ENCODE measurements at places on chromosomes 6 and 20.

- peaks cover 3% of the 10 kb centered on the region for H3K36me3 ChIP-seq
- H3K4me1 ChIP-seq = peaks cover 25% of the 10 kb centered on the region
- peak overlapping the region; percentile 78 for H3K4me3 ChIP-seq
- DNase-seq = peak; percentile 33
Measured at GRCh38 chr6:107490566-107491137, 735 bp downstream of the SOBP start.

DNA sequence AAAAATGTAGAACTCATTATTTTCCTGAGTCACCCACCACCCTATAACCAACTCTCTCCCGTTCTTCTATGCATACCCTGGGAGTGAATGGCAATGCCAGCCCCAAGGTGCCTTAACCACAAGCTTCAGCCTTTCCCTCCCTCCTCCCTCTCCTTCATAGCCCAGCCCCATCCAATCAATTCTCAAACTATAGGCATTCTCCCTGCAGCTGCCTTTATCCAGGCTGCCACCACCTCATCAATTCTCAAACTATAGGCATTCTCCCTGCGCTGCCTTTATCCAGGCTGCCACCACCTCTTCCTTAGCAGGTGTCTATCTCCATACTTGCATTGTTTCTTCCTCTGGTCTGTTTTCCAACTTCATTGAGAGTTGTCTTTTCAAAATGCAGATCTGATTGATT is 77.1 kb downstream of the PLEKHG1 start:
- no peak overlapping the region for H3K4me3 ChIP-seq
- DNase-seq = no peak
- peaks cover 5% of the 10 kb centered on the region for H3K27me3 ChIP-seq

DNA sequence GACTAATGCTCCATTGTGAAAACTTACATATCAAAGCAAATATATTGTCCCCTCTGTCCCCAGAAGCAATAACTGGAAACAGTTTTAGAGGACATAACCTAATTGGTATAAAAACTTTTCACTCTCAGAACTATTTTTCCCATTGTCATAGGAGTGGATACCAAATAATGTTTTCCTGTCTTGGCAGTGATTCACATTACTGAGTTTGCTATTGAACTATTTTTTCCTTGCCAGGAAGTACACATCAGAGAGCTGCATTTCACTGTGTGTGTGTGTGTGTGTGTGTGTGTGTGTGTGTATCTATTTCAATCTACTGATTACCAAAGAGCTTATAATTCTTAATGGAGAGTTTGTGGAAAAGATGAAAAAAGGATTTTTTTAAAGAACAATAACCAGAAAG is 45.4 kb downstream of the AKAP12 start:
- no peak overlapping the region for H3K27ac ChIP-seq
- no peak overlapping the region for H3K4me3 ChIP-seq
- H3K36me3 ChIP-seq = no peaks in the 10 kb centered on the region
- H3K27me3 ChIP-seq = peaks cover 69% of the 10 kb centered on the region
- no peak for DNase-seq

- peaks cover 94% of the 10 kb centered on the region for H3K27me3 ChIP-seq
- H3K4me1 ChIP-seq = peaks cover 14% of the 10 kb centered on the region
- peak; percentile 59 for DNase-seq
- H3K4me3 ChIP-seq = peak within 1 kb of the TSS; percentile 89
- no peak within 1 kb of the TSS for H3K27ac ChIP-seq
Measured at GRCh38 chr20:3239026-3239866, at the start of gene SLC4A11. Gene SLC4A11 (minus strand): TSS chr20:3239190. CDS start chr20:3239137, 53 bp downstream.

- H3K27ac ChIP-seq = no peak overlapping the region
- peak; percentile 86 for DNase-seq
- peaks cover 60% of the 10 kb centered on the region for H3K27me3 ChIP-seq
- no peak overlapping the region for H3K4me3 ChIP-seq
Measured at GRCh38 chr20:2688041-2688591, 4.5 kb upstream of the EBF4 start.

DNA sequence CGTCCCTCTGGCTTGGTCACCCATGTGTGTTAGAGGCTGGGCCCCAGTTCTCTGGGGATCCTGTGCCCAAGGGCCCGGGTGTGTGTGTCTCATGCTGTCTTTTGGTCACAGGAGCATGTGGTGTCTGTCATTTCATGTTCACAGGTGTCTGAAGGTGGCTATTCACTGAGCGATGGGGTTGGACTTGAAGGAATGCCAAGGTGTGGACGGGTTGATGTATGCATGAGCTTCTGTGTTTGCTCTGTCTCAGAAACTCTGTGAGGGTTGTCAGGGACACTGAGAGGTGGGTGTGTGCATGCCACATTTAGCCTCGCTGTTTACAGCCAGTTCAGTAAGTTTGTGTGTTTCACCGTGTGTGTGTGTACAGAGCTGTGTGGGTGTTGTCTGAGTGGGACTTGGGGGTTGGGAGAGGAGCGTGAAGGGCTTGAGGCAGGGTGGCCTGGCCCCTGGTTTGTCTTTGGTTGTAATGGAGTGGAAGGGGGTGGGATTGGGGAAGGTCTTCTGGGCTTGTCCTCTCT is 1.2 kb downstream of the DDR1 start:
- no peak overlapping the region for H3K27ac ChIP-seq
- no peaks in the 10 kb centered on the region for H3K36me3 ChIP-seq
- peaks cover 31% of the 10 kb centered on the region for H3K4me1 ChIP-seq
- DNase-seq = no peak
- peaks cover 65% of the 10 kb centered on the region for H3K27me3 ChIP-seq

DNA sequence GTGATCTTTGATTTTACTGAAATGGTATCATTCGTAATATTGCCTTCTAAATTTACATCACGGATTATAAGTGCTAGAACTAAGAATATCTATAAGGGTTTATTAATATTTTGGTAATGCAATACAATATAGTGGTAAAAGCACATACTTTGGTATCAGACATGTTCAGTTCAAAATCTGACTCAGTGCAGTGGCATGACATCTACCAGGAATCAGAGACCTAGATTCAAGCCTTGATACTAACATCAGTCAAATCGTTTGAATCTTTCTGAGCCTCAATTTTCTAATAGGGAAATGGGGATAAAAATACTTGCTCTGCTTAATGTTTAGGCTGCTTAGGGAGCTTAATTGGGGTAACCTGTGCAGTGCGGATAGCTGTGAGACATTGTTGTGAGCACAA is 488.0 kb downstream of the BCKDHB start:
- H3K27me3 ChIP-seq = no peaks in the 10 kb centered on the region
- no peaks in the 10 kb centered on the region for H3K4me1 ChIP-seq
- no peaks in the 10 kb centered on the region for H3K36me3 ChIP-seq
- H3K4me3 ChIP-seq = no peak overlapping the region
- no peak for DNase-seq
- no peak overlapping the region for H3K27ac ChIP-seq

GRCh38 chr20:22623211-22623610 is 38.8 kb upstream of the FOXA2 start:
- DNase-seq = no peak
- H3K27me3 ChIP-seq = no peaks in the 10 kb centered on the region
- H3K4me1 ChIP-seq = no peaks in the 10 kb centered on the region
- no peaks in the 10 kb centered on the region for H3K36me3 ChIP-seq

- no peak for DNase-seq
- no peaks in the 10 kb centered on the region for H3K4me1 ChIP-seq
- no peak overlapping the region for H3K4me3 ChIP-seq
- H3K36me3 ChIP-seq = peaks cover 3% of the 10 kb centered on the region
- no peak overlapping the region for H3K27ac ChIP-seq
Measured at GRCh38 chr20:43789593-43789992, 62.8 kb upstream of the GTSF1L start.

GRCh38 chr6:52420668-52421358 is 671 bp downstream of the EFHC1 start:
- peaks cover 15% of the 10 kb centered on the region for H3K4me1 ChIP-seq
- no peak for DNase-seq
- no peak overlapping the region for H3K27ac ChIP-seq
- H3K4me3 ChIP-seq = no peak overlapping the region

- H3K4me1 ChIP-seq = no peaks in the 10 kb centered on the region
- DNase-seq = no peak
- peaks cover 19% of the 10 kb centered on the region for H3K27me3 ChIP-seq
- no peaks in the 10 kb centered on the region for H3K36me3 ChIP-seq
- H3K27ac ChIP-seq = no peak overlapping the region
Measured at GRCh38 chr6:159213405-159213804, 44.2 kb downstream of the FNDC1 start.

DNA sequence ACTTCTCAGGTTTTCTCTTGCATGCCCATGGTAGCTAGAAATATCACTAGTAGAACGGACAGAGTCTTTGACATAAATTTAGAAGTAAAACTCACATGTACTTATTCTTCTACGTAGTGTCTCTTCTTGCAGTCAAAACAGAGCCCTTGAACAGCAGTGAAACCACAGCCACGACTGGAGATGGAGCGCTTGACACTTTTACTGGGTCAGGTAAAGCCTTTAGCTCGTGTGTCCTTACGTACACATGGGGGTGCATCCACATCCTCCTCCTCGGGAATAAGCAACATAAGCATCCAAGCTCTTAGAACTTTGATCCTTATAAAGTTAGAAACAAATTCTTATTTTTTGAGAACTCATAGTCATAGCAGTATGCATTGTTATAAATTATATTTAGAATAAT is 215.3 kb downstream of the EYA4 start:
- no peak overlapping the region for H3K27ac ChIP-seq
- no peak for DNase-seq
- no peaks in the 10 kb centered on the region for H3K36me3 ChIP-seq
- H3K4me1 ChIP-seq = no peaks in the 10 kb centered on the region
- H3K27me3 ChIP-seq = no peaks in the 10 kb centered on the region

- H3K4me1 ChIP-seq = no peaks in the 10 kb centered on the region
- no peaks in the 10 kb centered on the region for H3K36me3 ChIP-seq
- no peak overlapping the region for H3K4me3 ChIP-seq
- H3K27ac ChIP-seq = no peak overlapping the region
Measured at GRCh38 chr6:99219788-99220187, 129.7 kb downstream of the FAXC start.

DNA sequence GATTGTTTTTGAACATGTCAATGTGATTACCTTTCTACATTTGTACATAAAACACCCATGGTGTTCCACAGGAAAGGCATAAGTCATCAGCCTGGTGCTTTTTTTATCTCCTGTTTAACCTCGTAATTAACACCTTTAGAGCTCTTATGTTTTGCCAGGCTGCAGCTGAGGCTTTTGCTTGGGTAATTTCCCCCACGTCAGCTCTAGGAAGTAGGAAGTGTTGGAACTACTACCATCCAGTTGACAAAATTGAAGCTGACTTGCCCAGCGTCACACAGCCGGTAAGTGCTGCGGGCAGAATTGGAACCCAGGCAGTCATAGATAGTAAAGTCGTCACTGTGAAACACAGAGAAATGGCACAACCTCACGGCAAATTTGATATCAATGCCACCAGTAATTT is 86.6 kb upstream of the BMP2 start:
- H3K36me3 ChIP-seq = no peaks in the 10 kb centered on the region
- no peak for DNase-seq
- H3K4me3 ChIP-seq = no peak overlapping the region
- H3K4me1 ChIP-seq = no peaks in the 10 kb centered on the region

GRCh38 chr6:81816380-81816779 is 63.9 kb upstream of the TENT5A start:
- DNase-seq = no peak
- H3K27me3 ChIP-seq = peaks cover 4% of the 10 kb centered on the region
- H3K4me1 ChIP-seq = peaks cover 7% of the 10 kb centered on the region
- H3K36me3 ChIP-seq = no peaks in the 10 kb centered on the region
- H3K4me3 ChIP-seq = no peak overlapping the region

GRCh38 chr6:119620846-119621555 is 271.4 kb upstream of the MAN1A1 start:
- no peaks in the 10 kb centered on the region for H3K36me3 ChIP-seq
- no peak for DNase-seq
- H3K4me3 ChIP-seq = no peak overlapping the region
- H3K27me3 ChIP-seq = no peaks in the 10 kb centered on the region

GRCh38 chr6:47302043-47302442 is 7.7 kb downstream of the TNFRSF21 start:
- no peak overlapping the region for H3K27ac ChIP-seq
- H3K27me3 ChIP-seq = peaks cover 34% of the 10 kb centered on the region
- H3K36me3 ChIP-seq = no peaks in the 10 kb centered on the region
- DNase-seq = no peak
- H3K4me1 ChIP-seq = no peaks in the 10 kb centered on the region
- H3K4me3 ChIP-seq = no peak overlapping the region

DNA sequence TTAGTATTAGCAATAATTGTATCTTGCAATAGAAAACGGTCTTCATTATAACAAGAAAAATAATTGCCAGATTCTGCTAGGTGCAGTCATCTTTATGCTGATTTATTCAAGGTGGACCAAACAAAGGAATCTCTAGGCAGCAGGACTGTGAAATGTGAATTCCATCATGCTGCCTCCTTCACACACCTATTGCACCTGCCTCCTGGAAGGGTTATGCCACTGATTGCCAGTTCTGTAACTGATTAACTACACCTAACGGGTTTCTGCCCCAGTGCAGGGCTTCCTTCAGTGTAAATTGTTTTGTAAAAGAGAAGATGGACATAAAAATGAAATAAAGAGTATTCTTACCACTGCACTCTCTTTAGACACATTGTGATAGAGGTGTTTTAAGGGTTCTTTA is 96.1 kb downstream of the FOXO3 start:
- peaks cover 15% of the 10 kb centered on the region for H3K4me1 ChIP-seq
- H3K27me3 ChIP-seq = no peaks in the 10 kb centered on the region
- H3K4me3 ChIP-seq = no peak overlapping the region
- no peak for DNase-seq

- peaks cover 26% of the 10 kb centered on the region for H3K27me3 ChIP-seq
- no peak for DNase-seq
- no peak within 1 kb of the TSS for H3K4me3 ChIP-seq
- H3K4me1 ChIP-seq = peaks cover 16% of the 10 kb centered on the region
- peaks cover 4% of the 10 kb centered on the region for H3K36me3 ChIP-seq
Measured at GRCh38 chr6:36023996-36024795, at the start of gene SLC26A8. Gene SLC26A8 (minus strand): TSS chr6:36024641. CDS start chr6:36019707, 4,934 bp downstream.

GRCh38 chr6:14824060-14824459 is 421.8 kb upstream of the JARID2 start:
- no peaks in the 10 kb centered on the region for H3K36me3 ChIP-seq
- H3K27ac ChIP-seq = no peak overlapping the region
- H3K4me1 ChIP-seq = no peaks in the 10 kb centered on the region
- H3K27me3 ChIP-seq = no peaks in the 10 kb centered on the region

GRCh38 chr6:19694697-19695096 is 142.5 kb upstream of the ID4 start:
- H3K4me1 ChIP-seq = no peaks in the 10 kb centered on the region
- H3K27me3 ChIP-seq = peaks cover 12% of the 10 kb centered on the region
- H3K36me3 ChIP-seq = no peaks in the 10 kb centered on the region
- DNase-seq = no peak
- H3K27ac ChIP-seq = no peak overlapping the region
- H3K4me3 ChIP-seq = no peak overlapping the region

- H3K36me3 ChIP-seq = no peaks in the 10 kb centered on the region
- DNase-seq = no peak
- no peak overlapping the region for H3K4me3 ChIP-seq
- no peaks in the 10 kb centered on the region for H3K4me1 ChIP-seq
Measured at GRCh38 chr6:128554302-128554701, 33.9 kb upstream of the PTPRK start.

- no peaks in the 10 kb centered on the region for H3K4me1 ChIP-seq
- no peak overlapping the region for H3K27ac ChIP-seq
- no peak for DNase-seq
- no peak overlapping the region for H3K4me3 ChIP-seq
- no peaks in the 10 kb centered on the region for H3K27me3 ChIP-seq
- no peaks in the 10 kb centered on the region for H3K36me3 ChIP-seq
Measured at GRCh38 chr6:165725201-165725600, 62.2 kb upstream of the PDE10A start.

GRCh38 chr6:155219299-155219698 is 44.5 kb upstream of the CLDN20 start:
- peaks cover 10% of the 10 kb centered on the region for H3K4me1 ChIP-seq
- H3K4me3 ChIP-seq = no peak overlapping the region
- no peak for DNase-seq
- H3K36me3 ChIP-seq = no peaks in the 10 kb centered on the region

GRCh38 chr6:17673543-17674254 is 33.0 kb downstream of the NUP153 start:
- no peaks in the 10 kb centered on the region for H3K27me3 ChIP-seq
- DNase-seq = no peak
- peak overlapping the region; percentile 55 for H3K27ac ChIP-seq
